ENCODE measurements at places on chromosomes 6 and 20.

- DNase-seq: no peak
Observed at GRCh38 chr20:5400164-5400762, 83.5 kb upstream of the PROKR2 start.

DNA sequence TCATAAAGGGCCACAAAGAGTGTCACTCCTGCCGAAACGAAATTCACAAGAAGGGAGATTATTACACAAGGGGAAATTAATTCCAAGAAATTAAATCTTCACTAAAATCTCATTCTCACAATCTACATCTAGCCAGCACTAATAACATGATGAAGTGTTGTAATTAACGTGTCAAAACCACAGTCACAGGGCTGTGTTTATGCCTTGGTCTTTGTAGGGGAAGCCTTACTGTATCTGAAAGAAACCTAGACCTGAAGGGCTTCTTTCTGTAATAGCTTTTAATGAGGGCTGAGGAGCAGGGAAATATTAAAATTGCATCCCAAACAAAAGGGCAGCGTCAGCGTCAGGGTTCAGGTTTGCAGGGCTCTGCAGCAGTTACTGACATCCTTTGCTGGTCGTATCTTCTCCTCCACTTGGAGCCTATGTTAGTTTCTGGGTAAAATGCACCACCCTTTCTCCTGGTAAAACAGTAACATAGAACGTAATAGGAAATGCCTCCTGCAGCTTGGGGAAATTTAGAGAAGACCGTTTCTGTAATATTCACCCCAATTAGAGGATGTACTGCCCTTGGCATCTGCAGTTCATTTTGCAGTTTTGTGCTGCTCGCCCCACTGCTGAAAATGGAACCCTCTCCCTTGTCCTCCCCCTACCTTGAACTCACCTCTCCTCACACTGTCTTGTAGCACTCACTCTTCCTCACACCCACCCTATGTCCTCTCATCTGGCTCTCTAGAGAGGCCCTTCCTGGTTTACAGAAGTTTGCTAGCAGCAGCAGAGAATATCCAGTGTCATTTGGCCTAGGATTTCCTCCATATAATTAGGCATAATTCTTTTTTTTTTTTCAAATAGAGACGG lies 109.0 kb upstream of the TRAF3IP2 start:
- DNase-seq: no peak

DNA sequence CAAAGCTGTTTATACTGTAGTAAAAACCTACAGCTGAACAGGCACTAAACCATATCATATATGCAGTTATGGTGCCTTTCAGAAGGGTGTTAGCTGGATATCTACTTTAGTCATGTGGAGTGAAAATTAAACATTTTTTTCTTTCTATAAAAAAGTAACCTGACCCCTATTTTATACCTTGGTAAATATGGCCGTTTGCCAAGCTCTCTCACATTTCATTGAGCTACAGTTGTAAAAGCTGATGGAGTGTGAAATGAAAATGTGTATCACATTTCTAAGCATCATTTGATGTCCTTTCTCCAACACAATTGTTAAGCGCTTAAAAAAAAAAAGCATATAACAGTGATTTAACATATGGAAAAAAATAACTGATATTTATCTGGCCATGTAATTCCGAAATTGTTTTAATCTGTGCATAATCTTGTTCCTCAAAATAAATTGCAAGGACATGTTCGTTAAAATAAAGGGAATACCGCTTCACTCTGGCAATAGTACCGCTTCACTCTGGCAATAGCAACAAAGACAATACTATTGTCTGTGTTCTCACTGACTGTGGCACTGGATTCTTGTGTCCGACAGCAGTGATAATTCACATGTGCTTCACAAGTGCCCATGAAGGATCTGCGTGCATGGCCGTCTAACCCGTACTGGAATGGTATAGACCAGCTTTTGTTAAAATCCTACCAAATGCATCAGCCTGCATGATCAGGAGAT lies 391.8 kb upstream of the SOX4 start:
- DNase-seq: peak; percentile 98

DNA sequence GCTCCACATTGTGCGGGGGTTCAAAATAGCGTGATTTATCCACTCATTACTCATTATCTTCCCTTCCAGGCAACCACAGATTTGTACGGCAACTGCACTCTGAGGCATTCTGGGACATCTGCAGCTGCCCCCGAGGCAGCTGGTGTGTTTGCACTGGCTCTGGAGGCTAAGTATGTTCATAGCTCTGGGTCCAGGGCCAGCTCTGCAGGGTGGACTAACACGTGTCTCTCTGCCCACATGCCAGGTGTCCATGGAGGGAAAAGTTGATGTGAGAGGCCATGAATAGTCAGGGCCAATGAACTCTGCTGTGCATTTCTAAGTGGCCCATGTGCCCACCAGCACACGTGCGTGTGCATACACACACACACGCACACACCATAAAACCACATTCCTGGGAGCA lies 74.9 kb downstream of the BFSP1 start:
- no peak for DNase-seq

DNA sequence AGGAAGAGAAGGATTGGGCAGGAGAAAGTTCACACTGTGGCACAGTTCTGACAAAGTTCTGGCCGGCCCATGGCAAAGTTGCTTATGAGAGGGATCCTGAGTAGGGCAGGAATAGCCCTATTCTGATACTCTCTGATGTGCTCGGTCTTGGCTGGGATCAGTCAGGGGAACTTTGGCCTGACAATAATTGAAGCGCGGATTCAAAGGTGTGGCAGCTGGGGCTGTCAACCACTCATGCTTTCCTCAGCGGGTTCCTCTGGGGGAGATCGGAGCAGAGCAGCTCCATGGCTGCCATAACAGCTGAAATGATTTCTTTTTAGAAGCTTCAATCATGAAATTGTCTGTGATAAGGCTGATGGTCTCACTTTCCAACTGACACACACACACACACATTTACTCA lies 714.1 kb downstream of the DHX35 start:
- no peak for DNase-seq

GRCh38 chr6:79513111-79513510 lies 24.1 kb downstream of the LCA5 start:
- DNase-seq: no peak

DNA sequence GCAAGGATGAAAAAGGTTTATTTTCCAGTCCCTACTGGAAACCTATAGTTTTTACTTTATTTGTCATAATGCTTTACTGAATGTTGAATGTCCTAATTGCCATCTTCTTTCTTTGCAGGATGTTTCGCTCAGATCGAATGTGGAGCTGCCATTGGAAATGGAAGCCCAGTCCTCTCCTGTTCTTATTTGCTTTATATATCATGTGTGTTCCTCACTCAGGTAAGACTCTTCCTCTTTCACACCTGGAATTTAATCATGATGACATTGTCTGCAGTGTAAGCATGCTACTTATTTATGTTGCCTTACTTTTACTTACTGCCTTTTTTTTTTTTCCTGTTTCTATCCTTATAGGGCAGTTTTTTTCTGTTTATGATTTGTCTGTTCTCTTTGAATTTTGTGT lies 7.6 kb downstream of the ADGRG6 start:
- no peak for DNase-seq

- DNase-seq: no peak
Observed at GRCh38 chr6:170405311-170405975, 98.9 kb downstream of the FAM120B start.

GRCh38 chr6:87791029-87791428 lies 89.0 kb upstream of the AKIRIN2 start:
- DNase-seq: no peak
